ENCODE measurements at places on chromosomes 7 and 10.

- DNase-seq, result no peak
These were observed 18.7 kb downstream of the HERPUD2 start for GRCh38 chr7:35676211-35676610.

- DNase-seq, result peak; percentile 89
These were observed at the start of gene RNF32 for GRCh38 chr7:156640257-156640948. RNF32 (plus strand) TSS chr7:156640774; CDS start chr7:156643878, 3,104 bp downstream.

- DNase-seq, result no peak
These were observed 193.3 kb downstream of the GRM8 start for GRCh38 chr7:127059475-127059874.

- DNase-seq, result no peak
These were observed 772.2 kb upstream of the C7orf33 start for GRCh38 chr7:147818317-147818716.

DNA sequence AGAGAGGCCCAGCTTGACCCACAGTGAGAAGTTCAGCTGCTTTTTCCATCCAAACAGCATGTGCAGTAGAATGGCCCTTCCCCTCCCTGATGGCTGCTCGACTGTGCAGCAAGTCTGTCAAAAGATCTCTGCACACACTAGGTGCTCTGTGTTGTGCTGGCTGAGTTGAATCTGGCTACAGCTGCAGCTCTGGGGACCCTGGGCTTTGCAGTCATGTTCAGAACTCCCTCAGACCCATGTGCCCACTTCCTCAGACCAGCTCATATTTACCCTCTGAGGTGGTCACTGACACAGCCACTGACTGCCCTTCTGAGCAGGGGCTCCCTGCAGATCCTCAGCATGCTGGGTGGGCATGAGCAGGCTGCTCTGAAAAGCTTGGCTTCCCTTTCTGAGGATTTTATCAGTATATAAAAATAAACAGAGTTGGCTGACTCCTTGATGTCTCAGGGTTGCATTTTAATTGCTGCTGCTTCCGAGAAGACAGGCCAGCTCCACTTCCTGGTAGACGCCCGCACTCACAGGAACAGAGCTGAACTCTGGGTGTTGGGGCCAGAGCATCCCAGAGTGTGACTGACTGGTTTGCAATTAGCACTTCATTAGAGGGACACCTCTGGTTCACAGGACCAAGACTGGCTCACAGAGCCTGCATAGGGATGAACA is 507.9 kb downstream of the RPS24 start:
- no peak for DNase-seq

DNA sequence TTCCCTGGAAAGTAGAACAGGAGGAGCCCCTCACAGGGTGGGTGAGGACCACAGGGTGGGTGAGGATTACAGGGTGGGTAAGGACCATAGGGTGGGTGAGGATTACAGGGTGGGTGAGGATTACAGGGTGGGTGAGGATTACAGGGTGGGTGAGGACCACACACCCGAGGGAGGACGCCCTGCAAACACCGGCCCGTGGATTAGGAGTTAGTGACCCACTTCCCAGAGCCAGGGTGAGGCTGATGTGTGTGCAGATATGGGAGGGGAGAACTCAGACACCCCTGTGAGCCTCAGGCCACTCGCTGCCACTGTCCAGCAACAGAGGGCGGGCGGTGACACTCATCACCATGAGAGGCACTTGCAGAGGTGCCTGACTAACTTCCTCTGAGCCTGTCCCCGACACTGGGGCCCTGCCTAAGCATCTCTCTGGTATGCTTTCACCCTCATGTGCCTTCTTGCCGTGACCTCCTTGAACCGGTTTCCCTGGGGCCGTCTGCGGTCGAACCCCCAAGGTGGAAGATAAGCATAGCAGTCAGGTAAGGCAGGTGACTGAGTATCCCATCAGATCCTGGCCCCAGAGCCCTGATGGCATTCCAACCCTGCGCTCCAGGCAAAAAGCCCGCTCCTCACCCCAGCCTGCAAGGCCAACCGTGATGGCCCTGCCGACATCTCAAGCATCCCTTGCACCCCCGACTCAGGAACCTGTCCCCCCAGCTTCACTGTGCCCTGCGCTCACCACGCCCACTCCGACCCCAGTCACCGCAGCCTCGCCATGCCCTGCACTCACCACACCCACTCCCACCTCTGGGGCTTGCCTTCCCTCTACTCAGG is 74.1 kb downstream of the FAM53B start:
- DNase-seq, result no peak

GRCh38 chr7:123674399-123675180 is 18.9 kb downstream of the LMOD2 start:
- no peak for DNase-seq

- no peak for DNase-seq
These were observed 39.9 kb downstream of the APBB1IP start for GRCh38 chr10:26478061-26478460.

GRCh38 chr10:112367516-112367915 is 6.4 kb upstream of the ACSL5 start:
- DNase-seq, result no peak

- no peak for DNase-seq
These were observed 46.7 kb downstream of the AFAP1L2 start for GRCh38 chr10:114357515-114357996.

GRCh38 chr10:99403674-99404073 is 26.8 kb downstream of the GOT1 start:
- DNase-seq, result no peak

- no peak for DNase-seq
These were observed 78.7 kb downstream of the FEZF1 start for GRCh38 chr7:122225874-122226273.

GRCh38 chr10:43116596-43116995 is 21.6 kb upstream of the CSGALNACT2 start:
- no peak for DNase-seq

- no peak for DNase-seq
These were observed 74.4 kb downstream of the ELFN1 start for GRCh38 chr7:1744296-1745017.

- DNase-seq, result no peak
These were observed 645.0 kb downstream of the SORCS1 start for GRCh38 chr10:106519376-106520030.

DNA sequence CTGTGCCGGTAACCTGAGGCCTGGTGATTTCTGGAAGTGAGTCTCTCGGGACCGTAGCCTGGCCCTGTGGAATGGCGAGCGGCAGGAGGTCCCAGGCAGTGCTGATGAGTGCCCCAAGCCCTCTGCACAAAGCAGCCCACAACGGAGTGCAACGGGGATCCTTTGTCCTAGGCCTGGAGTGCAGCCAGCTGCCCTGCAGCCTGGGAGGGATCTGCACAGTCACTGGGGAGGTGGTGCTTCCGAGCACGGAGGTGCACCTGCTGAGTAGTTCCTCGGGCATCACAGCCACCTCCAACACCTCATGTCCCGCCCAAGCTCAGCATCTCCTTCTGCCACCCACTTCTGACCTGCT is 162.8 kb upstream of the ZMIZ1 start:
- no peak for DNase-seq

Data from stimulated activated CD4-positive, alpha-beta T cell treated with anti-CD3 and anti-CD28 coated beads, Interleukin-15, amount 100 ng/mL, for 1 hour (primary cell).